ENCODE measurements at places on chromosomes 12 and 14.

GRCh38 chr14:102941419-102942011 lies 19.1 kb downstream of the AMN start:
- DNase-seq = no peak

- no peak for DNase-seq
Observed at GRCh38 chr14:32508281-32508680, 179.2 kb downstream of the AKAP6 start.

DNA sequence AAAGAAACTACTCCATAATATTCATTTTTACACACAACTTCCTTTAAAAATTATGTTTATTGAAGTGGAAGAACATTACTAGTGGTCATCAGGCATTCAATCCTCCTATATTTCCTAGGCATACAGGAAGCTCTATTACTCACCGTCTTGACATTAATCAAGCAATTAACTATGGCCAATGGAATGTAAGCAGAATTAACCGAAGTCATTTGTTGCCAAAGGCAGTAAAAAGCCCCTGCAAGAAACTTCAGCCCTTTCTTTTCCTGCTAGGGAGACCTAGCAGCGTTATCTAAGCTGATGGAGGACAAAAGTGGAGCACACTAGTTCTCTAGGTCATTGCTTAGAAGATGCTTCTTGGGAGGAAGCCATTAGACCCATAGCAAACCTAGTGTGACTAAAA lies 399.6 kb downstream of the KCNH5 start:
- DNase-seq = no peak

DNA sequence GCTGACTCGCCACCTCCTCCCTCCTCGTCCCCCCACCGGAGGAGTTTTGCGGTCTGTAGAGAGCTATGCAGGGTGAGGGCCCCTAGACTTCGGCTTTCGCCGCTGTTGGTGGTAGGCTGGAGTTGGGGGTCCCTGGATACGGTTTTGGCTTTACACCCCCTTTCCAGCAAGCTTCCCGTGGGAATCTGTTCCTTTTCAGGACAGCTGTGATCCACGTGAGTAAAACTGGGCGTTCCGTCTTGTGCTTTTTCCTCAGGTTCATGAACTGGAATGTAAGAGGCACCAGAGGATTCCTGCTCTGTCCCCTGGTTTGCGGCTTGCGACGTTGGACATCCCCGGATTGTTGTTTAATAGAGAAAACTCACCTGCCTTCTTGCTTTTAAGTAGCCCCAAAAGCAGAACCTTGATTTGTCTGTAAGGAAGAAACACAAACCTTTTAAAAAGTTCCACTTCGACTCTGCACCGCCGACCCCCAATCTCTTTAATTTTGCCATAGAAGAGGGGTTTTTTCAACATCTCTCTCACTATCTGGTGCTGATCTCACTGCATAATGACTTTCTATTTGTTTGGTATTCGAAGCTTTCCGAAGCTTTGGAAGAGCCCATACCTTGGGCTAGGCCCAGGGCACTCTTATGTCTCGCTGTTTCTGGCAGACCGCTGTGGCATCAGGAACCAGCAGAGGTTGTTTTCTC lies 490 bp downstream of the PRORP start:
- DNase-seq = no peak

DNA sequence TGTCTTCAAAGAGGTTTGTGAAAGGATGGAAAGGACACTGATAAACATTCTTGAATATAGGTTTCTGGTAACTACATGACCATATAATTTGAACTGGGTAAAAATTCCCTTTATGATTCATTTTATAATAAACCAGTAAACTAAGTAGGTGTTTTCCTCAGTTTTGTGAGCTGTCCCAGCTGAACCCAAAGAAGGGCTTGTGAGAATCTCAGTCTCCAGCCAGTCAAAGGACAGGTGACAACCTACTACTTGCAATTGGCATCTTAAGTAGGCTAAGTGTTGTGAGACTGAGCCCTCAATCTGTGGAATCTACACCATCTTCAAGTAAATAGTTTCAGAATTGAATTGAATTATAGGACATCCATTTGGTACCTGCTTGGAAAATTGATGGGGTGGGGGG lies 75.2 kb downstream of the MYF5 start:
- no peak for DNase-seq

- no peak for DNase-seq
Observed at GRCh38 chr12:778615-779014, 26.2 kb downstream of the WNK1 start.

DNA sequence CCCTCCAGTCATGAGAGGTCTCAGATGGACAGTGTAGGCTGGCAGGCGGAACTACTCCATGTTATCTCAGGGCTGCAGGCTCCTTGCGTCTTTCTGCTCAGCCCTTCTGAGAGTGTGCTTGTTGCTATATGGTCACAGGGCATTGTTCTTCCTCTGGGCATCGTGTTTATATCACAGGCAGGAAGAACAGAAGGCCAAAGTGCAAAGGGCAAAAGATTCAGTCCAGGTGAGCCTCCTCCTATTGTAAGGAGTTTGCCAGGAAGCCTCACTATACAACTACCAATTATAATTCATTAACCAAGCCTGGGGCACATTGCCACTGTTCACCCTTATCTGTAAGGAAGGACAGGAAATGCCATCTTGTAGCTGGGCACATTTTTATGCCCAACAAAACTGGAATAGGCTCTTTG lies 195.5 kb upstream of the KITLG start:
- DNase-seq = no peak

GRCh38 chr12:132426349-132427173 lies 63.4 kb upstream of the FBRSL1 start:
- DNase-seq = no peak

DNA sequence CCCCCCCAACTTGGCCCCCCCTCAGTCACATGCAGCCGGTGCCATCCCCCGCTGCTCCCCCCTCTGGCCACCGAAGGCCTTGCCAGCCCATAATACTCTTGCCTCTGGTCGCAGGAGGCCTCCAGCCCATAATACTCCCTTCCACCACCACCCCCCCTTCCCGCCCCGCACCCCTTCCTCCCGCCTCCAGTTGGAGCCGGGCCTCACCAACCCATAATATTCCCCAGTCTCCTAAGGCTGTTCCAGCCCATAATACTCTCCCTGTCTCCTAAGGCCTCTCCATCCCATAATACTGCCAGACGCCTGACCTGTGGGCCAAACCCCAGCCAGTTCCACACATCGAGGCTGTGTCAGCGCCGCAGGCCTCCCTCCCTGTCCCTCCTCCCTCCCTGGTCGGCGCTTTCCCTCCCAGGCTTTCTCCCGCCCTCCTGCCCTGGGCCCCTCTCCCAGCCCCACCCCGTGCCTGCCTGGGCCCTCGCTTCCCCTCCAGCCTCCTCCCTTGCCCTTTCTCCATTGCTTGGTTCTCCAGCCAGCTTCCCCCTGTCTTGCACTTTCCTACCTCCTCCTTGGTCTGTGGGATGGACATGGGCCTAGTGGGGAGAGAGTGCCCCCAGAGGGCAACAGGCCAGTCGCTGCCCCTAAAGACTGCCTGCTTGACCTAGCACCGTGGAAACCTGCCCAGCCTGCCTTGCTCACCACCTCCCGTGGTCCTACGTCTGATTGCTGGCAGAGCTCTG lies 6.8 kb upstream of the CHD4 start:
- DNase-seq = no peak

- DNase-seq = no peak
Observed at GRCh38 chr12:49673446-49674317, 33.5 kb downstream of the FMNL3 start.

- no peak for DNase-seq
Observed at GRCh38 chr12:89469361-89469760, 55.2 kb downstream of the GALNT4 start.

DNA sequence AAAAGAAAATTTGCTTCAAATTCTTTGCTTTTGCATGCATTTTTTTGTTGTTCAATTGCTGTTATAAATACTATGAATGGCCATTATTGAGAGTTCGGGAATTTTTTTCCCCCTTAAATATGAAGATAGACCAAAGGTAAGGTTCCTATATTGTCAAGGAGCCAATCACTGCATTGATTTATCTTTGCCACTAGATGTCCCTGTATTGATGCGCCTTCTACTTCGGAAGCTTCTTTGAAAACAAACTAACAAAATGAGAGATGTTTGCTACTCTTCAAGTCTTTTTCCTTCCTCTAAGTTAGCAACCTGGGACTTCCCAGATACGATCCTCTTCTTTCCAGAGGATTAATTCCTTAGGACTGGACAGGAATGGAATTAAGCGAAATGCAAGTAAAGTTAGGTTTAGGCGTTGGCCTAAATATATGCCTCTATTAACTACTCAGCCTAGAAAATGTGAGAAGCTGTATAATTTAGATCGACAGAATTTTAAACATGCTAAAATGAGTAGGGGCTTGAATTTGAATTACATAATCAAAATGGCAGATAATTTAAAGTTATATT lies 318.1 kb downstream of the AEBP2 start:
- DNase-seq = no peak

- DNase-seq = no peak
Observed at GRCh38 chr12:32264961-32265360, 134.4 kb upstream of the FGD4 start.

DNA sequence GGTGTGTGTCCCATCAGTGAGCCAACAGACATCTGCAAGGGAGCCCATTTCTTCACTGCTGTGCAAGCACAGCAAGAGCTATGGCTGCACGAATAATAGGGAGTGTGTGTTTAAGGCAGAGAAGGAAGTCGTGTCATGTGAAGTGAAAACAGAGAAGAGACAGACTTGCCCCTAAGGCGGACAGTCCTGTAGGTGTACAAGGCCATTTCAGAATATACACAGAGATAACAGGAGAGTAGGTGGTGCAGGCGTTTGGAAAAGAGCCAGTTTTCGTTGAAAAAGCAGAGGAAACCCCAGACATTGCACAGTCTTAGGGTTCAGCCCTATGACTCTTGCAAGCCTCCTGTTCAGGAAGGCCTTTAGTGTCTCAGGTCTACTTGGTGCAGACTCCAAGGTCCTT lies 46.3 kb upstream of the RNU6-8 start:
- no peak for DNase-seq

GRCh38 chr12:6392504-6392903 lies 8.5 kb downstream of the LTBR start:
- no peak for DNase-seq
